ENCODE measurements at places on chromosomes 3 and 15. TPM values are rescaled to one million over a fixed set of nuclear protein-coding genes. Genes with fewer than 3 reads are reported as not detected.

- H3K27ac ChIP-seq, result no peak overlapping the region
- H3K4me1 ChIP-seq, result no peaks in the 10 kb centered on the region
- no peaks in the 10 kb centered on the region for H3K36me3 ChIP-seq
- no peaks in the 10 kb centered on the region for H3K27me3 ChIP-seq
Observed at GRCh38 chr3:156298938-156299337, 178.6 kb downstream of the KCNAB1 start.

DNA sequence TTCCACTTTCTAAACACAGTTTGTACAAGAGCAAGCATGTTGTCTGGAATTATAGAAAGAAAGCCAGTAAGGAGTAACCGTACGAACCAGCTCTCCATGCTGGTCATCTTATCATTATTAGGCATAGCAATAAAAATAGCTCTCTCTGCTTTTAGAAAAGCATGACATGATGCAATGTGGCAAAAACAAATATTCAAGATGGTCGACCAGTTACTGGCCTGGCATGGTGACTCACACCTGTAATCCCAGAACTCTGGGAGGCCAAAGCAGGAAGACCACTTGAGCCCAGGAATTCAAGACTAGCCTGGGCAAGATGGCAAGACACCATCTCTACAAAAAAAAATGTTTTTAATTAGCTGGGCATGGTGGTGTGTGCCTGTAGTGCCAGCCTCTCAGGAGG is 2.6 kb upstream of the MAP4 start:
- no peak overlapping the region for H3K4me3 ChIP-seq
- H3K27ac ChIP-seq, result no peak overlapping the region
- H3K4me1 ChIP-seq, result peaks cover 6% of the 10 kb centered on the region
- no peak for DNase-seq

GRCh38 chr3:69426967-69427304 is 41.0 kb upstream of the FRMD4B start:
- no peak overlapping the region for H3K4me3 ChIP-seq
- no peaks in the 10 kb centered on the region for H3K36me3 ChIP-seq
- no peaks in the 10 kb centered on the region for H3K4me1 ChIP-seq
- H3K27ac ChIP-seq, result no peak overlapping the region

GRCh38 chr3:134874737-134875413 is 79.8 kb downstream of the EPHB1 start:
- no peaks in the 10 kb centered on the region for H3K27me3 ChIP-seq
- no peak overlapping the region for H3K27ac ChIP-seq
- H3K36me3 ChIP-seq, result no peaks in the 10 kb centered on the region
- H3K4me3 ChIP-seq, result no peak overlapping the region
- no peaks in the 10 kb centered on the region for H3K4me1 ChIP-seq
- no peak for DNase-seq

DNA sequence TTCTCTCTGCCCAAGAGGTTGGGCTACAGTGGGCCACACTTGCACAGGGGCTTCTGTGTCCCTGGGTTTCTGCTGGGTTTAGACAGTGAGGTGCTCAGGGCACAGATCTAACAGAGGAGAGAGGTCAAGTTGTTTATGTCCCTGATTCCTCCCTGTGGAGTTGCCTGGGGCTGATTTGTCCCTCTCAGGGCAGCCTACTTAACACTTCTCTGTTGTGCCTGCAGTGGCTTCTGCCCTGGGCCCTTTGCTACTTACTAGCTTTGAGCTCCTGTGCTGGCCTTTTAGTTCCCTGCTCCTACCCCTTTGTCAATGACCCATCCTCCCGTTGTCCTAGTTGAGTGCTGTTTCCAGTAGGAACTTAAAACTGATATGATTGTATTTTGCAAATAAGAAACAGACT is 114.0 kb upstream of the RGMA start:
- H3K36me3 ChIP-seq, result no peaks in the 10 kb centered on the region
- H3K4me1 ChIP-seq, result no peaks in the 10 kb centered on the region
- no peaks in the 10 kb centered on the region for H3K27me3 ChIP-seq

DNA sequence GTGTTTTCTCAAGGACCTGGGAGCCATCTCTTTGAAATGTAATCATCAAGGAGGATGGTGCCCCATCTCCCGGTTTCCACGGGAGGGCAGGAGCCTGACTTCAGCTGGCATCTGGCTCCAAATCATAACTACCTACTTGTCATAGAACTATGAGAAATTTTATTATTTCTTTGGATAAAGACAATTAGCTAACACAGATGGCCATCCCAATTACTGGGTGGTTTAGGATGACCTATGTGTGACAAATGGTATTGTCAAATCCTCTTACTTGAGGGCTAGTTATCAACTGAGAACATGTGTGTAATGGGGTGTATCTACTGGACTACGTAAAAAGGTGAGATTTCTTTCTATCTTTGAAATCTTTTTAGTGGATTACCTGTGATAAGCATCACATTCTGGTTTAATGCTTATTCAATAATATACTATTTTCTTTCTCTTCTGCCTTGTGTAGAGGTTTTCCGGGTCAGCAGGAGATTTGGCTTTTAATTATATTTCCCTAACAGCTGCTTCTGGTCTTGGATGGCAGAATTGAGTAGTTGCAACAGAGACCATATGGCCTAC is 15.3 kb upstream of the PARP14 start:
- no peaks in the 10 kb centered on the region for H3K36me3 ChIP-seq
- H3K4me1 ChIP-seq, result no peaks in the 10 kb centered on the region
- no peak for DNase-seq

GRCh38 chr3:29618395-29619282 is 337.8 kb downstream of the RBMS3 start:
- DNase-seq, result no peak
- no peaks in the 10 kb centered on the region for H3K27me3 ChIP-seq
- H3K4me1 ChIP-seq, result no peaks in the 10 kb centered on the region
- H3K27ac ChIP-seq, result no peak overlapping the region
- H3K36me3 ChIP-seq, result no peaks in the 10 kb centered on the region

DNA sequence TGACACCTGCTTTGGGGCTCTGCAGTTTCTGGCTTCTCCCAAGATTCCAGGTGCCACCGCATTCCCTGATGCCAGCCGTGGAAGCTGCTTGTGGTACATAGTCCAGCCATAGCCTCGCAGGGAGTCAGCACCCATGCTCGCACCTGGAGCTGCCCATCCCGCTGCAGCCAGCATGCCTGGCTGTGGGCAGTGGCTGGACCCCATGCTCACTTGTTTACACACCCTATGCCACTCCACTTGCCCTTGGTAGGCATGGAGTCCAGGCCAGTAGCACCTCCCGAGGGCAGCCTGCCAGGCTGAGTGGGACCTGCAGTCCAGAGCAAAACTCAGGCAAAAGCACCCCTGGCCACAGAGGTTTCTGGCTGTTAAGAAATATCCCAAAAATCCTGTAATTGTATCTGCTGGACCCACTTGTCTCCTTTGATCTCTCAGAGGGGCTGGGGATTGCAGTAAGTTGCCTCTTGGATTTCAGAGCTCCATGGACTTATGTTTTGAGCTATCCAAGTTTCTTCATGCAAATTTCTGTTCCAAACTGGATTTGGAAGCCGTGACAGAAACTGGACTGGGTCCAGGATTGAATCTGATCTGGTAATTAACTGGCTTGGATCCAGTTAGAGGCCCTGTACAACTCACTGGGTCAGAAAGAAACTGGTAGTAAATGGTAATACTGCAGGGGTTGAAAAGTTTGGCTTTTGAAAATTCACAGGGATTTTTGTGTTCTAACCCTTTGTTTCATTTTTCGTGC is 149.3 kb downstream of the FMN1 start:
- no peaks in the 10 kb centered on the region for H3K36me3 ChIP-seq
- no peaks in the 10 kb centered on the region for H3K27me3 ChIP-seq
- DNase-seq, result no peak

- no peak overlapping the region for H3K4me3 ChIP-seq
- peaks cover 3% of the 10 kb centered on the region for H3K4me1 ChIP-seq
- H3K27ac ChIP-seq, result no peak overlapping the region
- DNase-seq, result no peak
- no peaks in the 10 kb centered on the region for H3K36me3 ChIP-seq
Observed at GRCh38 chr15:98776607-98777281, 128.4 kb downstream of the IGF1R start.

DNA sequence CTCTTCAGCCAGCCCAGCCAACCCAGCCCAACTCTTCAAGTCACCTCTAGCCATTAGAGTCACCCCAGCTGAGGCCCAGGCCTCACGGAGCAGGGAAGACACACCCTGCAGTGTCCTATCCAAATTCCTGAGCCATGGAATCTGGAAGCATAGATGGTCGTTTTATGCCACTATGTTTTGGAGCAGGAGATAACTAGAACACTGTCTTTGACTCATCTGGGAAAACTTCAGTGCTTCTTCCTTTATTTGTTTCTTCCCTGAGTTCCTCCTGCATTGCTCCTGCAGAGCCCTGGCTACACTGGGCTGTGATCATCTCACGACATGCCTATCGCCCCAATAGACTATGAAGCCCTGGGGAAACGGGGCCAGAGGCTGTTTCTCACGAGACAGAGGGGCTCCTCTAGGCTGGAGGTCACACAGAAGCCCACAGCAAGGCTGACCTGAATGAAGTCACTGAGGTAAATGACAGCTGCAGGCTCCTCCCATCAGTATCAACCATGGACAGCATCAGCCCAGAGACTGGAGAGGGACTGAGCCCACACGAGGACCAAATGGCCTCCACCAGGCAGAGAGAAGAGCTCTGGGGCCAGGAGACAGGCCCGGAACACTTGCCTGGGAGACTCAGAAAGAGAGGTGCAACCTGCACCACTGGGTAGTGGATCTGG is 22.7 kb downstream of the CRABP1 start:
- H3K36me3 ChIP-seq, result no peaks in the 10 kb centered on the region
- no peaks in the 10 kb centered on the region for H3K4me1 ChIP-seq
- no peak overlapping the region for H3K27ac ChIP-seq

Gene ECE2
- total RNA-seq, result 0.37 TPM

Gene HMCES
- 45.0 TPM for total RNA-seq

Gene NGLY1
- total RNA-seq, result 50.3 TPM

Gene PPP4R2
- total RNA-seq, result 60.3 TPM

Gene DUOXA1
- total RNA-seq, result 1.3 TPM

Gene FILIP1L
- total RNA-seq, result 3.7 TPM
